ENCODE measurements at places on chromosomes 5 and 9. TPM values are rescaled to one million over a fixed set of nuclear protein-coding genes. Genes with fewer than 3 reads are reported as not detected.

DNA sequence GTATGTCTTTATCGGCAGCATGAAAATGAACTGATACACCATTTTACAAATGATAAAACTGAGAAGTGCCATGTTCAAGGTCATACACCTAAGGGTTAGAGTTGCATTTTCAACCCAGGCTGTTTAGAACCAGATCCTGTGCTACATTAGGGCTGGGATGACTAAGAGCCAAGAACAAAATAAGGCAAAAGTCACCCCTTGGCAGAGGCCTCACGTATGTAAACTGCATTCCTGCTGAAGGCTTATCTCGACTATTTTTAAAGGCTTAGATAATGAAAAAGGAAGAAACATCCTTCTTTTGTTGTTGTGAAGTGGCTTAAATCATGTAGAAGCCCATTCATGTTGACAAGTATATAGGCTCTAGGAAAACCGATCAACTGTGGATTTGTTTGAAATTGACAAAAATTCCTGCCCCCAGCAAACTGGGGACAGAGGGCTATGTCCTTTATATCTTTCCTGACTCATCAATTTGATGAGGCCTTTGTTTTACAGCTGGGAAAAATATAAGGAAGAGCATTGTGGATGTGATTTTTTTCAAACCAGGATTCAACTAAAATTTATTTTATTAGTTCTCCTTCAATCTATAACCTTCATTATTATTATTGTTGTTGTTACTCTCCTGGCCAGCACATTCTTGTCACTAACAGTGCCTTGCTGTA, 196.5 kb downstream of the SNX18 start:
- peak; percentile 85 for DNase-seq

- DNase-seq, result peak; percentile 59
Observed at GRCh38 chr5:98905857-98906688, 22.7 kb downstream of the CHD1 start.

- no peak for DNase-seq
Observed at GRCh38 chr5:141135718-141136266, 786 bp downstream of the PCDHB5 start.

DNA sequence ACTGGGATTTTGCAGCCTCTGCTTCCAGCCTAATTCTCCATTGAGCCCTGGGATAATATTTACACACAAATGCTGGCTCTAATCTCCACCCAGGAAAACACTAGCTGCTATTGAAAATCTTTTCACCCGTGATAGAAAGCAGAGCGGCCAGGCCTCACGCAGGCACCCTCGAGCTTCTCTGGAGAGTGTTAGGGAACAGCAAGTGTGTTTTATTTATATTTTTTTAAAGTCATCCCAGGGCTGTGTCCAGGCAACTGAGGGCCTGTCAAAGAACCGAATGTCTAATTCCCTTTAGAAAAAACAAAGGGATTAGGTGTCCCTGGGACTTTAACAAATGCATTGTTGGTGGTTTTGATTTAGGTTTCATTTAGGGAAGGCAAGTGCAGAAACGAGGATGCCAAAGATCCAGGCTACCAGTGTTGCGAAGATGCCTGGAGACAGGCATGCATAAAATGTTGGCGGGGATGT, 51.2 kb upstream of the SPRY4 start:
- DNase-seq, result no peak

- no peak for DNase-seq
Observed at GRCh38 chr9:91036356-91036755, 234.7 kb downstream of the SYK start.

Gene FBXW2
- total RNA-seq, result 35.6 TPM

Gene LRRC26
- total RNA-seq, result not detected

Measured in IMR-90 (cell line).